AML-193 (cell line): ENCODE measurements at places on chromosomes 4 and X.

- DNase-seq: no peak
Observed at GRCh38 chr4:184838249-184839074, 12.7 kb upstream of the ACSL1 start.

DNA sequence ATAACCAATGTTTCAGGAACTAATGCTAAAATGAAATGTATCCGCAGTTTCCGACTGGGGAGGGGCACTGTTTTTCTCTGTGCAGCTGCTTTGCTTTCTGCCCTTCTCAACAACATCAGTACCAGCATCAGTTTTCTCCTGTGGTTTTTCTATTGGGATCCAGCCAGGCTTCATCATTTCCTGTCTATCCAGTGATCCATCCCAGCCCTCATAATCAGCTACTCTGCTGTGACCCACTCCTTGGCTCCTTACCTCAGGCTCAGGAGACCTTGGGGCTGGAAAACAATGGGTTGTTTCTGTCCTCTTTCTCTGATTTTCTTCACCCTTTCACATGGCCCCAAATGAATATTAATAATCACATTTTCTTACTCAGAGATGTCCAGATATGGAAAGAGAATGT lies 222.2 kb upstream of the DKK2 start:
- DNase-seq: no peak

DNA sequence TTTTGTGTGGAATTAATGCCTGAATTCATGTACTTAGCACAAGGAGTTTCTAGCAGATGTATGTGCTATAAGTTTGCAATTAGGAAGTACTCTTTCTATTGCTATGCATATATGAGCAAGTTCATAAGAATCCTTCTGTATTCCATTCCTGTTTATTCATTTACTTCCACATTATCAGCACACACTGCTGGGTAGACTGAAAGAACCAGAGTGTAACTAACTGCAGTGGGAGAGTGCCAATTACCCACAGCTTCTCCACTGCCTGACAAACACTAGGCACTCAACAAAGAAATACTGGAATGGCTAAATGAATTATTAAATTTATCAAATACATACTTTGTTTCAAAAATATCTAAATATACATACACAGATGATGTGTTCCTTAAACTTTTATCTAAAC lies 219.6 kb downstream of the CAMK2D start:
- DNase-seq: no peak

GRCh38 chr4:56307423-56307822 lies 79.9 kb downstream of the AASDH start:
- no peak for DNase-seq

GRCh38 chrX:56268888-56269287 lies 36.7 kb downstream of the KLF8 start:
- DNase-seq: no peak

GRCh38 chr4:86452924-86453531 lies 93.2 kb upstream of the MAPK10 start:
- DNase-seq: no peak

DNA sequence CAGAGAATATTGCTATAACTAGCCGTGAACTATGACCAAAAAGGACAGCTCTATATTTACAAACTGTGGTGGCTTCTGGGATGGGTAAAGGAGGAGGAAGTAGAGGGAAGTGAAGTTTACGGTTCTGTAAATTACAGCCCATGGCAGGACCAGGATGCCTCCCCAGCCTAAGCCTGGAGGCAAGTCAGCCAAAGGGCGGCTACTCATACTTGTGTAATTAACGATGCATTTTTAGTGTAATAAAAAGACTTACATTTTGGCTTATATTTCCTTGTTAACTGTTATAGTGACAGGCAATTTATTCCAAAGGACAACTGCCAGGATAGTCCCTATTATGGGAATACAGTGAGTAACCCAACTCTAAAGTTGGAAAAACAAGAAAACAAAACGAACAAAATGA lies 139.9 kb upstream of the OTUD4 start:
- no peak for DNase-seq

- DNase-seq: no peak
Observed at GRCh38 chr4:19164334-19164733, 1087.4 kb upstream of the SLIT2 start.

DNA sequence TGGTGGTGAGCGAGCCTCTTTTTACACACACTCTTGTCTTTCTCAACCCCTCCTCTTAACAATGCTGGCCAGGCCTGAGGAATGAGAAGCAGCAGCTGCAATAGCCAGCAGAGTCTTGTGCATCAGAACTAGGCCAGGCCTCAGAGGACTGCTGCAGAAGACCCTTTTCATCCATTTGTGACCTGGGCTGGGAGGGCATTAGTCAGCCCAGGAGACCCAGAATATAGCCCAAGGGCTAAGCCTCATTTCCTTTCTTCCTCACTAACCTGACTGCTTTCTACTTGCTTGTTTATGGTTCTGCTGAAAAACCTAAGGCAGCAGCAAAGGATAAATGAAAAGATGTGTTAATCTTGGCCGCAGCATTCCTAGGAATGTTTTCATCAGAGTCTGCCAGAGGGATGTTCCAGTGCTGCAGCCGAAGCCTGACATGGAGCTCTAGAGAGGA lies 254.7 kb upstream of the AR start:
- no peak for DNase-seq

DNA sequence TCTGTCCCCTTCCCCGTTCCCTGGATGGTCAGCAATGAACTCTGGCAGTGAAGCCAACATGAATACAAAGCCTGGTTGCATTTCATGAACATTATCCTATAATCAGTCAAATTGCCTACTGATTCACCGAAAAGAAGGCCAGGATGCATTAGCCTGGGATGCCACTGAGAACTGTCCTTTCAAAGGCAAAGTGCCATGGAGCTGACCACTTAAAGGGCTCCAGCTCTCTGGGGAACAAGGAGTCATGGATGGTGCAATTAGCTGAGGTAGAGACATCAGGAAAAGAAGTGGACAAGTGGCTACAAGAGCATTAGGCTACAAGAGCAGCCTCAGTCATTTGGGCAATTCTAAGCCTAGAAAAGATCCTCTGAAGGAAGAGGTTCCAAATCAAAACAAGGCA lies 69.0 kb downstream of the PARM1 start:
- no peak for DNase-seq

DNA sequence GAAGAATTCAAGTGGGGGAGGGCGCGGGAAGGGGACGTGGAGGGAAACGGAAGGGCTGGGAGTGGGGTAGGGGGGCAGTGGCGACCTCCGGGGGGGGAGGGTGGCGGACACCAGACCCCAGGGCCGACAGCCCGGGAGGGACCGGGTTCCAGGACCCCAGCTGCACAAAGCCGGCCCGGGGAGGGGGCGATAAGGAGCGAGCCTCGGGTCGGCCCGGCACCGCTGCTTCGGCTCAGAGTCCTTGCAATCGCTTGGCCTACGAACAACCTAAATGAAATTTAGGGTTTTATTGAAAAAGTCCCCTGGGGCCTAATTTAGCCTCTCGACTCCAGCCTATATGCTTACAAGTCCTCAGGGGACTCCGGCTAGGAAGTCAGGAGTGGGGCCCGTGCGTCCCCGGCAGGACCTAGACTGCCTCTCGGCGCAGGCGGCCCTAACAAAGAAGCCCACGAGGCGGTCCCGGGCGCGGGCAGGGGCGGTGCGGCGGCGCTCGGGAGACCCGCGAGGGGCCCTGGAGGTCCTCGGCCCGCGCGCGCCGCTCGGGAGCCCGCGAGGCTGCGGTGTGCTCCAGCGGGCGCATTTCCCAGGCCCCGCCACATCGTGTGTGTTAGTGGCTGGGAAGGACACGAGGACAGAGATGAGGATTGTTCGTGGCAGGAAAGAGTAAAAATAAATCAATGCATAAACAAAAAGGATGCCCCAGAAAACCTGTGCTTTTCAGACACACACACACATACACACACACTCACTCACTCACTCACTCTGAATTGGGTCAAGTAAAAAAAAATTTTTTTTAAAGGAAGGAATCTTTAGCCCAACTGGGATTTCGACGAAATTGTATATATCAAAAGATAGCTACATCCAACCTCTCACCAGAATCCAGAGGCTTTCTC lies 70.0 kb downstream of the MGST2 start:
- no peak for DNase-seq
